Activated T-cell treated with anti-CD3 and anti-CD28 coated beads, Interleukin-2, amount 50 U/mL, for 72 hours (primary cell): ENCODE measurements at places on chromosomes 2 and 18. TPM values are rescaled to one million over a fixed set of nuclear protein-coding genes. Genes with fewer than 3 reads are reported as not detected.

Gene PNKD
- 14.7 TPM for total RNA-seq

Gene MRO
- not detected for total RNA-seq

GRCh38 chr2:47230418-47230817, 75.3 kb upstream of the STPG4 start:
- DNase-seq = no peak

DNA sequence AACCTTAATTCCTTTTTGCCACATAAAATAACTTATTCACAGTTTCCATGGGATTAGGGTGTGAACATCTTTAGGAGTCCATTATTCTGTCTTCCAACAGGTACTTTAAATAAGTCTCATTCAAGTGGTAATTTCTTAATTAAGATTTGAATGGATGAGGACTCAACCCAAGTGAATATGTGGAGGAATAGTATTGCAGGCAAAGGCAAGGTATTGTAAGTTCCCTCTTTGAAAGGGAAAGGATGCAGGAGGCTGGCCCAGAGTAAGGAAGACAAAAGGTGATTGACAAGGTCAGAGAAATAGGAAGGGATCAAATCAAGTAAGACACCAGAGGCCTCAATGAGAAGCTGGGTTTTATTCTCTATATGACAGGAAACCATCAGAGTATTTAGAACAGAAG, 238.2 kb upstream of the RBMS1 start:
- no peak for DNase-seq

- DNase-seq = no peak
These were observed 93.5 kb upstream of the MGAT4A start for GRCh38 chr2:98824256-98825019.

DNA sequence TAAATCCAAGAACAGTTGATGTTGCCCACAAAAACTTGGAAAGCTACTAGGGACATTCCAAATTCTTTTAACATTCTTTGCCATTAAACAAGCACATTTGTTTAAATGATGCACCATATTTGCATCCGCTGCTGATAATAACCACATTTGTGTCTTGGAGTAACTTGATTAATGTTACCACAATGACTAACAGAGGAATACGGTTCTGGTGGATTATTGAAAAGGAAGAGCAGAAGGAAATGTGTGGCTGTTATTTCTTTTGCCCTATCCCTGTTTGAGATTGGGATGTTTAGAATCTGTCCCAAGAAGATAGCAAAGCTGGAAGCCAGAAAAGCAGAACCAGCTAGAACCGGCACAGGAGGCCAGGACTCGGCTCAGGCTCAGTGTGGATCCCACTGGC, 39.2 kb upstream of the RASGRP3 start:
- DNase-seq = no peak
